Small intestine (tissue), 16 donors: ENCODE measurements at places on chromosomes 7 and 10. TPM values are rescaled to one million over a fixed set of nuclear protein-coding genes. Genes with fewer than 3 reads are reported as not detected.

Gene CRHR2
- not detected for polyA plus RNA-seq

GRCh38 chr10:84499846-84500245, 171.5 kb downstream of the CCSER2 start:
- no peak for DNase-seq
- no peaks in the 10 kb centered on the region for H3K36me3 ChIP-seq
- H3K27me3 ChIP-seq: no peaks in the 10 kb centered on the region
- no peaks in the 10 kb centered on the region for H3K4me1 ChIP-seq
- H3K27ac ChIP-seq: no peak overlapping the region
- no peak overlapping the region for H3K4me3 ChIP-seq

DNA sequence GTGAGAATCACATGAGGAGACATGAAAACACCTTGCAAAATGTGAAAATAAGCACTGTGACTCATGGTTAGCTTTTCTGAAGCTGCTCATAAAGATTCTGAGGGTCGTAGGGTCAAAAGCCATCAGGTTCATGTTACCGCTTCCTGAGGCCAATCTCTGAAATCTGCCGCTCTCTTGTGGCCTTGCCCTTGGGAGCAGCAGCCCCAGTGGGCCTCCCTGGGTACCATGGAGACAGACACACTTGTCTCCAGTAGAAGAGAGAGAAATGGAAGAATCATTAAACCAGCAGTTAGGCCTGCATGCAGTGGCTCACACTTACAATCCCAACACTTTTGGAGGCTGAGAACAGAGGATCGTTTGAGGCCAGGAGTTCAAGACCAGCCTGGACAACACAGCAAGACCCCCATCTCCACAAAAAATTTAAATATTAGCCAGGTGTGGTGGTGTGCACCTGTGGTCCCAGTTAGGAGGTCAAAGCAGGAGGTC, 42.8 kb downstream of the NIPSNAP2 start:
- peaks cover 19% of the 10 kb centered on the region for H3K36me3 ChIP-seq
- peak; percentile 95 for DNase-seq
- peaks cover 19% of the 10 kb centered on the region for H3K4me1 ChIP-seq
- H3K27ac ChIP-seq: no peak overlapping the region
- no peaks in the 10 kb centered on the region for H3K27me3 ChIP-seq

Gene H2BK1
- polyA plus RNA-seq: not detected

Gene FBXL13
- polyA plus RNA-seq: 0.10 TPM

DNA sequence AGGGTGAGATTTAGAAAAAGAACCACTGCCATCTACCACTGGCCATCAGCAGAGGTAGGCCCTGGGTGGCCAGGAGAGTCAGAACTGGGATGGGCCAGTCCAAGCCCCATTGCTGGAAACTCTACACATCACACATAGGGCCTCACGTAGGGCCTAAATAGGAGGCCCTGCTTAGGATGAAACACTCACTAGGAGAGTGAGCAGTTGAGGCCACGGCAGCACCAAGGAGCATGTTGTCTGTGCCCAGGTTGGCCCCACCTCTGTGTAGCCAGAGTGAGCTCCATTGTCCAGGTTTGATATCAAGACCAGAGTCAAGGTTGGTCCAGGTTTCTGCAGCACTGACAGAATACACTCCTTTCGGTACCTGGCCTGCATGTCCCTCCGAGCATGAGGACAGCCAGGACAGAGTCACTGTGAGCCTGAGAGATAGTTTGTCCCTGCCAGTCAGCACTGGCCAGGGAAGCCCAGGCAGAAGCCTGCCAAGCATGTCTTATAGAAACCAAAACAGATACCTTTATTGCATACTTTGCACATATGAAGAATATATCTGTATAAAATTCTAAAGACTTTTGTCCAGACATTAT, 77.9 kb upstream of the CAMK2B start:
- H3K36me3 ChIP-seq: peaks cover 17% of the 10 kb centered on the region
- H3K27me3 ChIP-seq: no peaks in the 10 kb centered on the region
- H3K4me1 ChIP-seq: no peaks in the 10 kb centered on the region
- H3K4me3 ChIP-seq: no peak overlapping the region
- no peak for DNase-seq

DNA sequence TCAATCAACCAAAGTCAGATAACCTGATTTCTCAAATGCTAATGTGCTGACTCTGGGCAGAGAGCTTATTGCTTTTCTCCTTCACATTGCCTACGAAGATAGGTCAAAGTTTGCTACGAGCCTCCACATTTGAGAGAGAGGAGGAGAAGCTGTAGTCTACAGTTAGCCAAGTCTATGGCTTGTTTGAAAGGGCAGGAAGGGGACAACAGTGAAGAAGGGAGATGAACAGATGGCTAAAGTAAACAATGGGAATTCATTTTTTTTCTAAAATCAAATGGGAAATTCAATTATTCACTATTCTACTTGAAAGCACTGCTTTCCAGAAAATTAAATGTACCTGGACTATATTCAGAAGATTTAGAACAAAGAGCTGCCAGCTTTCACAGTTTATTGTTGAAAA, 126.7 kb upstream of the C1QL3 start:
- H3K4me1 ChIP-seq: no peaks in the 10 kb centered on the region
- DNase-seq: no peak
- H3K27me3 ChIP-seq: no peaks in the 10 kb centered on the region
- no peak overlapping the region for H3K4me3 ChIP-seq
